ENCODE measurements at places on chromosomes 3 and 15. TPM values are rescaled to one million over a fixed set of nuclear protein-coding genes. Genes with fewer than 3 reads are reported as not detected.
A peak's percentile ranks its signal among the peaks of the same experiment; 100 is the strongest.

Gene GOLGA8T
- total RNA-seq = not detected

Gene MCCC1
- 23.3 TPM for total RNA-seq

Gene RASL12
- total RNA-seq = 1.7 TPM

Gene BRK1
- 113 TPM for total RNA-seq

Gene THAP10
- total RNA-seq = 2.2 TPM

Gene COPG1
- total RNA-seq = 342 TPM

Gene TCF12
- 154 TPM for total RNA-seq

Gene CLSTN2
- 63.7 TPM for total RNA-seq

Gene ZNF662
- not detected for total RNA-seq

Gene TGM4
- not detected for total RNA-seq

Gene LYZL4
- not detected for total RNA-seq

Gene IL5RA
- not detected for total RNA-seq

Gene TMEM207
- total RNA-seq = not detected

Gene STAC
- total RNA-seq = not detected

GRCh38 chr15:48602358-48603122 is 43.0 kb downstream of the FBN1 start:
- H3K36me3 ChIP-seq = peaks cover 37% of the 10 kb centered on the region
- no peaks in the 10 kb centered on the region for H3K27me3 ChIP-seq
- DNase-seq = no peak
- no peak overlapping the region for H3K4me3 ChIP-seq
- peaks cover 68% of the 10 kb centered on the region for H3K4me1 ChIP-seq

- no peaks in the 10 kb centered on the region for H3K4me1 ChIP-seq
- no peaks in the 10 kb centered on the region for H3K27me3 ChIP-seq
- H3K36me3 ChIP-seq = peaks cover 29% of the 10 kb centered on the region
These were observed 22.4 kb downstream of the IFT122 start for GRCh38 chr3:129462361-129462968.

- H3K36me3 ChIP-seq = peaks cover 2% of the 10 kb centered on the region
- no peak overlapping the region for H3K4me3 ChIP-seq
- no peaks in the 10 kb centered on the region for H3K27me3 ChIP-seq
- no peak for DNase-seq
- peak overlapping the region; percentile 3 for H3K27ac ChIP-seq
These were observed 4.2 kb downstream of the MAPKBP1 start for GRCh38 chr15:41778521-41778920.

GRCh38 chr3:162376761-162377160 is 880.2 kb downstream of the OTOL1 start:
- DNase-seq = no peak
- H3K36me3 ChIP-seq = no peaks in the 10 kb centered on the region
- no peaks in the 10 kb centered on the region for H3K27me3 ChIP-seq
- no peak overlapping the region for H3K27ac ChIP-seq
- H3K4me1 ChIP-seq = peaks cover 13% of the 10 kb centered on the region

- peak overlapping the region; percentile 99 for H3K27ac ChIP-seq
- peaks cover 97% of the 10 kb centered on the region for H3K4me1 ChIP-seq
- no peaks in the 10 kb centered on the region for H3K27me3 ChIP-seq
- no peak for DNase-seq
- H3K4me3 ChIP-seq = peak overlapping the region; percentile 16
These were observed 9.7 kb upstream of the FBLN2 start for GRCh38 chr3:13539292-13539638.

- peaks cover 1% of the 10 kb centered on the region for H3K36me3 ChIP-seq
- no peak for DNase-seq
- no peaks in the 10 kb centered on the region for H3K27me3 ChIP-seq
- no peak overlapping the region for H3K27ac ChIP-seq
These were observed 279.1 kb upstream of the THRB start for GRCh38 chr3:24773798-24774197.

- no peak overlapping the region for H3K27ac ChIP-seq
- peaks cover 13% of the 10 kb centered on the region for H3K4me1 ChIP-seq
- no peak overlapping the region for H3K4me3 ChIP-seq
These were observed 273.4 kb upstream of the NSMCE3 start for GRCh38 chr15:29542994-29543393.

DNA sequence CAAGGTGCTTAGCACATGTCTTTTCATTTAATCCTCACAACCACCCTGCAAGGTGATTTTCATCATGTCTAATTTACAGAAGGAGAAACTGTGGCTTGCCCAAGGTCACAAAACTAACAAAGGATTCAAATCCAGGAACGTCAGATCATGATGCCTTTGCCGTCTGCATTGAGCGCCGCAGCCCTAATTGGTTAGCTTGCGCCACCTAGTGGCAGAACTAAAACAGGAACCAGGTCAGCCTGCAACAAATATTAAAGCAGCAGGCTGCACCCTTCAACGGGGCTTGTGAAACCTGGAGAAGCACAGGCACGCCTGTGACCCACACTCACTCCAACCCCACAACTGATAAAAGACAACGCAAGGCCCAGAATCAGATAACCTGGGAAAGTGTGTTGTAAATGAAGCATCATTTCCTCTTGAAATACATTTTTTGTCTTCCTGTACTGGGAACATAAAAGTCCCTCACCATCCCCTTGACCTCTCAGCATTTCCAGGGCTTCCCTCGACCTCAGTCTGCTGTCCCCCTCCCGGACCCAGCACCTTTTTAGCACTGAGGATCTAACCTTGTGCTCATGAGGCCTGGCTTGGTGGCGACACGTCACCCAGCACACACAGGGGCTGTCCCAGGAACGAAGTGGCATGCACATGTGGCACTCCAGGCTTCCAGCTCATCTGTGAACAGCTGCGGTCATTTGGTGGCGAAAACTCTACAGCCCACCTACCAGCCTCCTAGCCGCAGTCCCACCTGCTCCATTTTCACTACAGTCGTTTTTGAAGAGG is 17.3 kb downstream of the DPH3 start:
- peaks cover 7% of the 10 kb centered on the region for H3K4me1 ChIP-seq
- no peaks in the 10 kb centered on the region for H3K36me3 ChIP-seq
- H3K4me3 ChIP-seq = no peak overlapping the region
- DNase-seq = no peak
- no peak overlapping the region for H3K27ac ChIP-seq

DNA sequence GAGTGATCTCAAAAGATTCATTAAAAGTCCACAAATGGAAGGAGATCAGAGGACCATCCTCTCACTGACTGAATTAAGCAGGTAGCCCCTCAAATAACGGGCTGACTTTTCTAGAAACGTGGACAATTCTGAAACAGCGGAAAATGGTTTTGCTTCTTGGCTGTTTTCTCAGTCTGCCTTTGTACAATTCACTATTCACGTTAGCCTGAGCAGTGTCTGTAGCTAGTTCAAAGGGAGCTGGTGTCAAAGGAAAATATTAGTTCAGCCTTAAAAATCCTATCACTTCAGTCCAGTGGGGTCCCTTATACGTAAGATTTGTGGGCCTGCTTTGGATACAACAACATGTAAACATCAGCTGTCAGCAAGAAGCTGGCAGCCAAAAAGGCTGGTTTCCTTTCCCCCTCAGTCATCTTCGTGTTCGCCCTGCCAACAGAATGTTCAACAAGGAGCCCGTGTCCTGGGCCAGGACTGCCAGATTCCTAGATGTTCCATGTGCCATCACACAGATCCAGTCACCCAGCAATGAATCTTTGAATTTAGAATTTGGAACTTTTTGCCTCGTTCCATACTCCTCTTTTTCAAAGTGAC is 19.3 kb downstream of the LMCD1 start:
- no peaks in the 10 kb centered on the region for H3K27me3 ChIP-seq
- peaks cover 99% of the 10 kb centered on the region for H3K4me1 ChIP-seq
- H3K27ac ChIP-seq = peak overlapping the region; percentile 78
- H3K4me3 ChIP-seq = no peak overlapping the region
- DNase-seq = no peak

DNA sequence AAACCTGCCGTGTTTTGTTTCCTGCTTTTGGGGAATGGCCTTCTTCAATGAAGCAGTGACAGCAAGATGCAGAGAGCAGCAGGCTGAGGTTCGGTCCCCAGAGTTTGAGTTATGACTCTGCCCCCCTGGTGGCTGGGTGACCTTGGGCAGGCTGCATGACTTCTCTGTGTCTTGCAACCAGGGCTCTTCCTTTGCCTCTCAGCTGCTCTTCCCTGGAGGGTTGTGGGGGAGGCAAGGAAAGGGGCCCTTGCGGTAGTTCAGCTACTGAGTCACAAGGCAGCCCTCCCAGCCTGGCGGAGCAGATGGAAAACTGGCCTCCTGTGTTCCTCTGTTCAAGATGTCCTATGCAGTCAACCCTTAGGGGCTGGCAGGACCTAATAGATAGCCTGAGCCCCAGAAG is 17.1 kb downstream of the CTXND1 start:
- no peak for DNase-seq
- peaks cover 2% of the 10 kb centered on the region for H3K36me3 ChIP-seq
- no peaks in the 10 kb centered on the region for H3K4me1 ChIP-seq
- peaks cover 37% of the 10 kb centered on the region for H3K27me3 ChIP-seq

DNA sequence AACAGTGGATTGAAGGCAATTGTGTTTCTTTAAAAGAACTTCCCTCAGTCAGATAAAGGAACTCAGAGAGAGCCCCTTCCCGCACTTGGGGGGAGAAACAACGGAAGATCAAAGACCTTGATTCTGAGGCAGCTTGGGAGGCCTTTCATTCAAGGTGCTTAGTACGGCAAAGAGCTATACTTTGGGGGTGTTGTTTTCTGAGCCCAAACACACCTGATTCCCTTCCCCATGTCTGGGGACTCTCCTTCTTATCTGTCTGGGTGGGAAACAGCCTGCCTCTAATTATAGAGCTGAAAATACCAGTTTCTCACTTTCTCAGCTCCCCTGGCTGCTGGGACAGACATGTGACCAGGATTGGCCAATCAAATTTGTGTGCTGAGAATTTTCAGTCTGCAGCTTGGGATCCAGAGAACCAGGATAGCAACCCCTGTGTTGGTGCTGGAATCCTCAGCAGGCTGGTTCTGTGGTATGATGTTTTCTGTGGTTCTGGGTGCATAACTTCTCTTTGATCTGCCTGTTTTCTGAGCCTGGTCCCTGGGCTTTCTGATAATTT is 19.4 kb upstream of the IQCF6 start:
- no peak overlapping the region for H3K4me3 ChIP-seq
- H3K27ac ChIP-seq = no peak overlapping the region
- H3K27me3 ChIP-seq = peaks cover 47% of the 10 kb centered on the region
- no peak for DNase-seq

DNA sequence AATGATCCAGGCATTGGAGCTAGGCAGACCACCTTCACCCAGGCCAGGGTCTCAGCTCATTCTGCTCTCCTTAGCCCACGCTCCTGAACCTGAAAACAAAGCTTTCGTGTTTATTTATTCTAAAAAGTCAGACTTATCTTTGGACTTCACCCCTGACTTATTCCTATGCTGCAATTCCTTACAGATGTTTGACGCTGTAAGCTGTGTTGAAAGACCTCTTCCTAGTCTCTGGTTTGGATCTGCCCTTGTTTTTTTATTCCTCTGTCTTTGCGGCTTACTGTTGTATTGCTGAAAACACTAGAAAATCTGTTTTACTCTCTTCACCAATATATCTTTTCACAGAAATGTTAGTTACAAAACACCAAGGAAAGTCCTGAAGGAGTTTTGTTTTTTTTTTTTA is 40.5 kb upstream of the LDHAL6B start:
- DNase-seq = no peak
- no peak overlapping the region for H3K4me3 ChIP-seq
- peaks cover 18% of the 10 kb centered on the region for H3K36me3 ChIP-seq
- H3K27me3 ChIP-seq = no peaks in the 10 kb centered on the region
- no peak overlapping the region for H3K27ac ChIP-seq

DNA sequence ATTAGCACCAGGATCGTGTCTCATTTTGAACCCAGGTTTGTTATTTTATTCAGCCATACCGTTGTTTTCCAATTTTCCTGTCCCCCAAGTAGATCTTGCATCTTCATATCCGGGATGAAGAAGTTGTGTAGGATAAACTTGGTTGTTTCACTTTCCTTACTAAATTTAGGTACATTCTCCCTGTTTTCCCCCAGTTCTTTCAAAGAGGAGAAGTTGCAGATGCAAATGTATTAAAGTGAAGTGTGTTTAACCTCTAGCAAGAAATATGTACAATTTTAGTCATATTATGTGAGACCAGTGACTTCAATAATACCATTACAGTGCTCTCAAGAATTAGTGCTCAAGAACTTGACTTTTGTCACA is 1.3 kb downstream of the ATXN7 start:
- H3K4me1 ChIP-seq = peaks cover 25% of the 10 kb centered on the region
- peak overlapping the region; percentile 86 for H3K4me3 ChIP-seq
- H3K27ac ChIP-seq = peak overlapping the region; percentile 78

DNA sequence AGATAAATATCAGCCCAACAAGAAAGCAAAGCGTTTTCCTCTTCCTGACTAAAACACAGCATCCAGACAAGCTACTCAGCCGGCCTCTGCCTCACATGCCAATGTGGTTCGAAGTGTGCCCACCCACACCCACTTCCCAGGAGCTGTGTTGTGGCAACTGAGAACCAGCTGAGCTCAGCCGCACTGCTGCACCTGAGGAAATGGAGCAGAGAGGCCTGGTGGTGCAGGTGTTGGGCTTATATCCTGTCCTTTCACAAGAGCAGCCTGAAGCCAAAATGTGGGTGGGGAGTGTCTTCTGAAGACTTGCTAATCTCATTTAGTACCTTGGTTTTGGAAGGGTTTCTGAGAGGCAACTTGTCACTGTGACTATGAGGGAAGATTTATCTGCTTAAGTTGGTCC is 23.0 kb upstream of the RETNLB start:
- no peaks in the 10 kb centered on the region for H3K36me3 ChIP-seq
- no peaks in the 10 kb centered on the region for H3K4me1 ChIP-seq
- no peak for DNase-seq
- H3K27me3 ChIP-seq = peaks cover 20% of the 10 kb centered on the region

GRCh38 chr15:74959586-74959939 is 3.0 kb upstream of the RPP25 start:
- DNase-seq = no peak
- H3K27me3 ChIP-seq = no peaks in the 10 kb centered on the region
- no peak overlapping the region for H3K27ac ChIP-seq

DNA sequence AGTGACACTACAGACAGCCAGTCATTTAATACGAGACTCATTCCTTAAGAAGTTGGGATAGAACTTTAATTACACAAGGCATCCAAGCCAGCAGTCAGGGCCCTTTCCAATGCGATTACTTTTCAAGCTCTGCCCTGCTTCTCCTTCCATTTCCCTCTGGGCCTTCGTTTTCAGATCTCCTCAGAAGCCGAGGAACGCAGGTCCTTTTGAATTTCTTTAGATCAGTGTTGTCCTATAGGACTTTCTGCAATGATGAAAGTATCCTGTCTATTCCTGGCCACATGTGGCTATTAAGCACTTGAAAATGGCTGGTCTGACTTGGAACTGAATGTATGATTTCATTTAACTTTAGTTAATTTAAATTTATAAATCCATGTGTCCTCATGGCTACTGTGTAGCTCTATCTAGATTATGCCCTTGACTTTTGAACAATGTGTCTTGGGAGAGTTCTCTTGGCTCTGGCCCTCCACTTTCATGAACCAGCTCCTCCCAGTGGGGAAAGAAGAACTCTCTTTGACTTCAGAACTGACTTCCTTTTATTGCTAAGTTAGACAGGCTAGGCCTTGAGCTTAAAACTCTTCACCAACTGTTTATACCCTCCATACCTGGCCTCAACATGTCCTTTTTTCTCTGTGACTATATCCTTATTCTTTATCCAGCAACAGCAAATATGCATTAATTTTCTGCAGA is 22.6 kb downstream of the TGFBR2 start:
- DNase-seq = no peak
- no peaks in the 10 kb centered on the region for H3K27me3 ChIP-seq
- no peak overlapping the region for H3K27ac ChIP-seq
- H3K4me1 ChIP-seq = peaks cover 38% of the 10 kb centered on the region
- H3K4me3 ChIP-seq = no peak overlapping the region
